ENCODE measurements at places on chromosomes 2 and 18.

- no peak for DNase-seq
Observed at GRCh38 chr2:150925611-150926010, 336.1 kb downstream of the RBM43 start.

DNA sequence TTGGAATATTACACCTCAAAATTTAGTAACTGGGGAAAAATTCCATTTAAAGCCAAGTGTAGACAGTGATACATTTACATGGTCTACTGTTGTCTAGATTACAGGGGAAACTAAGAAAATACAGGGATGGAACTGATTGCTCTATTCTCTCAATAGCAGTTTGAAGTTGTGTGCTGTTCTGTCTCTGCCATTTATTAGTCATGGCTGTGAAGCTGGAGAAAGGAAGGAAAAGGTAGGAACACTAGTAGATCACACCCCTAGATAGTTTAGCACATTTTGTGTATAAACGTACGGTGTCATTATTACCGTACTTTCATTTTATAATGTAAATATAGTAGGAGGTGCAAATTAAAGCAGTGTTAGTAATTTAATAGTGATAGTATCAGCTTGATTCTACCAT, 170.5 kb downstream of the PHLPP1 start:
- DNase-seq: no peak

DNA sequence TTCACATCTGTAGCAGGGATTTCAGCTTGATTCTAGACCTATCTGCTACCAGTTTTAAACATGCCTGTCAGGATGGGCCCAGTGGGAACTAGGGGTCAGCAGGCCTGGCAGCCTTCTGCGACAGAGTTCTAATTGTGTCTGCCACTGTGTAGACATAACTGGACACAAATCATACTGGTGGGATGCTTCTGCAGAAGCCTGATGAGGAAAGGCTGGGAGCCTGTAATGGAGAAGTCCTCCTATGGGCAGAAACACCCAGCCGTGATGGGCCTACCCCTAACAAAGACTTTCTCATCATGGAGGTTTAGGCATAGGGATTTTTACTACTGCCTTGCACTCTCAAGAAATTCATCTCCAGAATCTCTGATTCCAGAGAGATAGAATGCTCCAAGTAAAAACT, 166.9 kb downstream of the PDE11A start:
- no peak for DNase-seq

- peak; percentile 80 for DNase-seq
Observed at GRCh38 chr18:77063260-77063659, 69.3 kb downstream of the MBP start.

DNA sequence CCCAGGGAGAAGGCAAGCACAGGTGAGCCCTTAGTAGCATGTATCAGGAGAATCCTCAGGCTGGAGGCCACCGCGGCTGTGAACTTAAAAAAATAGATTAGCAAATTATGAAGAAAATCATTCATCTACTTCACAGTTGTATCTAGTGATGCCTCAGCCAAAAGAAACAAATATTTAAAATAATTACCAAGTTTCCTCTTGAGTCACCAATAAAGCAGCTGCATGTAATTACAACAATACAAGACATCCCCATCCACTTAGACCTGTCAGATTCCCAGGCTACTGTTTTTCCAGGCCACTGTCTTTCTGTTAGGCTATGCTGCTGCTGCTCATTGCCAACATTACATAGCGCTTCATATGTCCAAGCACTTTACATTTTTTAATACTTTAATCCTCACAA, 54.6 kb upstream of the PHLPP1 start:
- no peak for DNase-seq

GRCh38 chr2:55123851-55124269, 73.6 kb upstream of the RTN4 start:
- DNase-seq: no peak

GRCh38 chr2:126777620-126777978, 121.1 kb upstream of the TEX51 start:
- DNase-seq: no peak

DNA sequence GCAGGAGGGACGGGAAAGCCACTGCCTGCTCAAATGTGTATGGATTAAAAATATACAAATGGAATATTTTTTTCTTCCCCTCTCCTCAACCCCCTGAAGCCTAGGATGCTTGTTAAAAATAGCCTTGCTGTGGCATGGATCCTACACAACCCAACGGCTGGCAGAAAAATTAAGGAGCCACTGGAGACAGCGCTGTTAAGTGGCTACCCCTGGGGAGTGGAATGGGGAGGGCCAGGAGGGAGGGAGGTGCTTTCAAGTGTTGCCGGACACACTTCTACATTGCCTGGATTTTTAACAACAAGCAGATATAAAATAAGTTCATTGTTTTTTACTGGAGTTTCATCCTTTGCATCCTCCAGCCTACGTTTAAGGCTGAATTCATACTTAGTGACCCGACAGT, 66.6 kb downstream of the ZBTB7C start:
- no peak for DNase-seq

DNA sequence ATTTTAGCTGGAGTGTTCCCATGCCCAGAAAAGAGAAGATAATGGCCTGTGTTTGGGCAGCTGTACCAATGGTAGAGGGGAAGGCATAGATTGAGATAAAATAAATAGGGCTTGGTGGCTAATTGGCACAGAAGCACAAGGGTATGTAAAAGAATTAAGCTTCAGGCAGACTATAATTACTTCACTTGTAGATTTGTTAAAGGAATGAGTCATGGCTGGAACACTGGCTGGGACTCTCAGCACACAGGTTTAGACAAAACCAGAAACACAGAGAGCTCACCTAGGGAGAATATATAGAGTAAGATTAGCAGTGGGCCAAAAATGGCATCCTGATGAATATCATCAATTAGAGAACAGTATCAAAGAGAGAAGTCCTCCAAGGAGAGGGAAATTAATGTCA, 198.3 kb upstream of the FIGN start:
- no peak for DNase-seq

DNA sequence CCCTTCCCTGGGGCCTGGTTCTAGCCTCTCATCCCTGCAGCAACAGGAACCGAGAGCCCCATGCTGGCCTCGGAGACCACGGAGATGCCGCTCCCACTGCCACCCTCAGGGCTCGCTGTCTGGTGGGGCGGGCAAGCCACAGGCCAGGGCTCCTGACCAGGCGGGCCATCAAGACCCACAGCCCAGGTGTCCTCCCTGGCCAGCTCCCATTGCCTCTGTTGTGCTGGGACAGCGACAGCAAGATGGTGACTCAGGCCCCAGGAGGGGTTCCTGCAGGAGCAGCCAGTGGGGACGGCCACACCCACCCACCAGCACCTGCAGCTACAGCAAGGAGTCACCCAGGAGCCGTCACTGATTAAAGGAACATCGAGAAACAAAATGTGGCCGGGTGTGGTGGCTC, 7.4 kb downstream of the KLHL30 start:
- no peak for DNase-seq

GRCh38 chr2:211879323-211879722, 659.3 kb downstream of the ERBB4 start:
- no peak for DNase-seq

GRCh38 chr18:80112624-80113248, 3.7 kb downstream of the ADNP2 start:
- no peak for DNase-seq

DNA sequence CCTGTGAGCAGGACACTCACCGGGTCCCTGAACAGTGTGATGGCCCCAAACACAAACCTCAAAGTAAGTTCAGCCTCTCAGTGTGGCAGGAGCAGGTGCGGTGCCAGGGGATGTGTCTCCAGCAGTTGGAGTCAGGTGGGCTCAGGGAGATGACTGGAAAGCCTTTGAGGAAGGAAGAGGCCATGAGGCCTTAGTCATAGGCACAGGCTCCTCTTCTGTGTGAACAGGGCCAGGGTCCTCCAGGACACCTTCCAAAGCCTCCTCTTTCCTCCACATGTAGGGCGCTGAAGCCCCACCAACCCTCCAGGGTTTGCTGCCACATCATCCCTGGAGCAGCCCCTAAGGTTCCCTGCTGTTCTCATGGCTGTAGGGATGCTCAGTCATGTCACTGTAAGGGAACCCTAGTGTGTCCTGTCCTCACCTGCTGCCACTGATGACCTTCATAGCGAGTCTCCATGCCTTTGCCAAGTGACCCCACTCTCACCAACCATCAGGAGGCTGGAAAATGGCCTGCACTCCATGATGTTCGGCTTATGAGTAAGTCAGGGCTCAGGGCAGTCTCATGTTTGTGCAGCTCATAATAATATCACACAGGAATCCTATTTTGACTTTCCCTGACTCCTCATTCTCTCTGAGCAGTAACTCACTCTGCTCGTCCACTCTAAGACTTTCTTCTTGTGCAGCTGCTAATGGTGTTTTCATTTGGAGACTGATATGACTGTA, 1152.9 kb downstream of the RPIA start:
- no peak for DNase-seq

GRCh38 chr2:70934981-70935380, 719 bp upstream of the ATP6V1B1 start:
- no peak for DNase-seq

DNA sequence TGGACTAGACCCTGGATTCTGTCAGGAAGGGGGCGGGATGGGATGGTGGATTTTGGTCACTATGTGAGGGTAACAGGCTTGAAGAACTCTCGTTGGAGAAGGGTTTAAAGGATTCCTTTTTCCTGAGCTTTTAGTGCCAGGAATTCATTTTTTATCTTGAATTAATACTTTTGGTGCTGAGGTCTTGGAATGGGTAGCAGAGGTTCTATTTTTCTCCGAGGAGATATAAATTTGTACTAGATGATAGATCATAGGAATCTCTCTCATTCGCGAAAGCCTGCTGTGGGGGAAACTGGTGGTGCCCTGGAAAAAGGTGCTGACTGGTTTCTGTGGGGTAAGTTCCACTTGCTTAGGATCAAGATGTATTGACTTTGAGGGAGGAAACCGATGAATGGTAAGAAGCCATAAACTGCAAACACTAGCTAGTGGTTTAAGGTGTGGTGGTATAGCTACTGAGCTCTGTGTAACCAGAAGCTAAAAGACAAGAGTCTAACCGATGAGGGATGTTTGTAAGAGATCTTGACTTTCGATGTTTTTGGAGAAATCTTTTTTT, 706 bp downstream of the AGPS start:
- DNase-seq: peak; percentile 14

DNA sequence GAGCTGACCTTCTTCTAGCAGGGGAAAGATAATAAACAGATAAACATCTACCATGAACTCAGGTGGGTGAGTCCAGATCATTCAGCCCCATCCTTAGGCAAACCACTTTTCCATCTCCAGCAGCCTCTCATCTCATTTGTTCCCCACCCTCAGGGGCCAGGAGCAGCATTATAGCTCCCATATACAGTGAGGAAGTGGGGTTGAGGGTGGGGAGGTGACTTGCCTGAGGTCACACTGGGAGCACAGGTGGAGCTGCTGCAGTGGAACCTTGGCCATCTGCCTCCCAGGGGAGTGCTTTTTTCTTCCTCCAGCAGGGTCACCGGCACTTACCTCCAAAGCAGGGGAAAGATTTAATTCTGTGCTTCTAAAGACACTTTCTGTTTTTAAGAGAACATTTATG, 212.5 kb upstream of the SMAD2 start:
- DNase-seq: no peak

GRCh38 chr2:8997108-8997507, 6.4 kb downstream of the MBOAT2 start:
- no peak for DNase-seq

DNA sequence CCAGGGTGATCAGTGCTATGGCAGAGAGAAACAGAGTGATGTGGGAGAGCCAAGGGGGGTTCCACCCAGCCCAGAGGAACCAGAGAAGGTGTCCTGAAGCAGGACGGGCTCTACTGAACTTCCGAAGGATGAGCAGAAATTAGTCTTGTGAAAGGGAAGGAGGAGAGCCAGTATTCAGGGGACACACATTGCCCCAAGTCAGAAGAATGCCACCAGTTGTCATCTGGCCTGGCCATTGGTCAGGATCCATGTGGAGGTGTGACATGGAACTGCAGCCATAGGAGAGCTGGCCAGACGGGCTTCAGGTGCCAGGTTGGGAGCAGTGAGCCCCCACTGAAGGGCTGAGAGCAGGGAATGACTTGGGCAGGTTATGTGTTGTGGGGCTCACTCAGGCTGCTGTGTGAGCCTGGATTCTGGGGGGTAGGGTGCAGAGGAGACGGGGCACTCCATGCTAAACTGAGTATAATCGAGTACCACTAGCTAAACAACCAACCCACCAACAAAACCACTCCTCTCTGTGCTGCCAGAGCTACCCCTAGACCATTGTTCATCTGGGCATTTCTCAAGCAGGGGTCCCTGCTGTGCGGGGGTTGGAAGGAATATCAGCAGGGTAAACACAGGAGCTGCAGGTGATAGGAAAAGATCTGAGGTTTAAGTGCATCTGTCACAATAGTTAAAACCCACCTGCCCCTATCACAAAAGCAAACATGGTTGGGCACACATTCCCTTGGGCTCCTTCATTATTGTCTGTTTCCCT, 25.3 kb downstream of the MARCO start:
- no peak for DNase-seq

GRCh38 chr2:234789556-234790325, 162.1 kb upstream of the SH3BP4 start:
- DNase-seq: no peak

DNA sequence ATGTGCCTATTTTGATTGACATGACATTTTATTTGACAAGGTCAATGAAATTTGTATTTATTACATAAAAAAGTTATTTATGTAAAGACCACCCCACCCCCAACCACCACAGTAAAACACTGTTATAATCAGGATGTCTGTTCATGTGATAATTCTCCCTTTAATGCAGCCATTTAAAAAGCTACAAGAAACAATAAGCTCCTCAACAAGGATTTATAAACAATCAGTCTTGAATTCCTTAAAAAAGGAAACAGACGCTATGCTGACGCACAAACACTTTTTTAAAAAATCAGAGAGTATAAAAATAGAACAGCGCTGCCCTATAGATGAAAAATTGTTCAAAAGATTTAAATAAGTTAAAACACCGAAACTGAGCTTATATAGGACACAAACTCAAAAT, 102.2 kb downstream of the SOS1 start:
- DNase-seq: no peak

GRCh38 chr18:79902075-79902474, 49.4 kb downstream of the SLC66A2 start:
- DNase-seq: no peak

- no peak for DNase-seq
Observed at GRCh38 chr2:119549241-119549640, 5.0 kb downstream of the CFAP221 start.

DNA sequence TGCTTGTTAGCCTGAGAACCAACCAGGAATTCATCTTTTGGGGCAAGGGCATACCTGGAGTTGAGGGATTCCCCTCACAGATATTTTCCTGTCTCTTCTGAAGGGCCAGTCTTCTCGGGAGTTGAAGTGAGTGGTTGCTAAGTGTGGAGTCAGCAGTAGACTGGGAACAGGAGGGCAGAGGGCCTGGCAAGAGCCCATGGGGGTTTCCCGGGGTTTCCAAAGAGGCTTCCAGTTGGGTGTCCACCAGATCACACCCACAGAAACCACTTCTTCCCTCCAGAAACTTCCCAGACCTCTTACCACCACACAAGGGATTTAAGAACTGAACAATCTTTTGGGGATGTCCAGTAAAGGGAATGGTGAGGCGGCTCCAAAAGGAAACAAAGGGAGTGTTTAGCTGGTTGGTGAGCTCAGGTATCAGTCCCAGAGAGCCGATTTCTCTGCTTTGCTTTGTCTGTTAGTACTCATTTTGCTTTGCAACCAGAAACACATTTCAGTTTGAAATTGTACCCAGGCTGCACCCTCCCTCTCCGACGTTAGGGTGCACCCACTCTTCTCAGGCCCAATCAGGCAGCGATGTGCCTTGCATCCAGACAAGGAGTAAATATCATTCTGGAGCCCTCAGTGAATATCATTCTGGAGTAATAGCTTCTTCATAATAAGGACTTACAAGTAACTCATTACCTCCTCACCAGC, 47.5 kb upstream of the SPATS2L start:
- DNase-seq: no peak

- no peak for DNase-seq
Observed at GRCh38 chr2:219300022-219300421, 9.2 kb downstream of the PTPRN start.

Measured in stimulated activated CD4-positive, alpha-beta T cell treated with anti-CD3 and anti-CD28 coated beads, Interleukin-2, amount 100 ng/mL, for 24 hours (primary cell).